Esophagus mucosa (tissue), 1 donor: ENCODE measurements at places on chromosomes 1 and 21. TPM values are rescaled to one million over a fixed set of nuclear protein-coding genes. Genes with fewer than 3 reads are reported as not detected.

GRCh38 chr1:48875552-48876329, 99.0 kb upstream of the BEND5 start:
- no peak for ATAC-seq

GRCh38 chr1:158149175-158149574, 31.5 kb upstream of the CD1D start:
- ATAC-seq = no peak

DNA sequence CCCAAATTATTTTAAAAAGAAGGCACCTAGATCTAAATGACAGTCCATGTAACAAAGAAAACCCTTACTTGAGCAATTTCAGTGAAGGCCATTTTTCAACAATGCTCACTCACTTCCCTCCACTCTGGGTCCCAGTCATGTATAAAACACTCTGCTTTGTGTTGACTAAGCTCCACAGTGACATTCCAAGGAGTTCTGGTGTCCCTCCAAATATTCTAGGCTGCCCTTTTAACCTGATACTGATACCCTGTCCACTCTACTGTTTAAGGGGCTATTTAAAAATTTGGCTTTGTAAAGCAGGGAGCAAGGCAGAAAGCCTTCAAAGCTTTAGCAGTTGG, 73.6 kb downstream of the GNG12 start:
- no peak for ATAC-seq

- no peak for ATAC-seq
Observed at GRCh38 chr1:37797750-37798345, 4.2 kb downstream of the MANEAL start.

DNA sequence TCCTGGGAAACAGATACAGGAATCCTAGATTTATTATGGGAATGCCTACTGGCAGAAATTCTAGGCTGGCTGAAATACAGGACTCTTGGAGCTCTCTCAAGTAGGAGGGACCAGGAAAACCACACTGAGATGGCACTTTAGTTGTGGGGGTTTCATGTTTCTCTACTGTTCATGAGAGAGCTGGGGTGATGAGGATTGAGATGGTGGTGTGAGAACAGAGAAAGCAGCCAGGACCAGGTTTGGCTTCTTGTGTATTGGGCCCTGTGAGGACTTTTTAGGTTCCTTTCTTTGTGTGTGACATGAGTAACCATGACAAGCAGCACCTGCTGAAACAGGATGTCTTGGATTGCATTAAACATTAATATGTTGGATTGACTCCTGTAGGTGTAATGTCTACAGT, 4.9 kb downstream of the ARID1A start:
- ATAC-seq = no peak

- ATAC-seq = no peak
Observed at GRCh38 chr1:232029315-232029714, 402.7 kb downstream of the DISC1 start.

The LRRC7 gene
- 0.08 TPM for total RNA-seq

DNA sequence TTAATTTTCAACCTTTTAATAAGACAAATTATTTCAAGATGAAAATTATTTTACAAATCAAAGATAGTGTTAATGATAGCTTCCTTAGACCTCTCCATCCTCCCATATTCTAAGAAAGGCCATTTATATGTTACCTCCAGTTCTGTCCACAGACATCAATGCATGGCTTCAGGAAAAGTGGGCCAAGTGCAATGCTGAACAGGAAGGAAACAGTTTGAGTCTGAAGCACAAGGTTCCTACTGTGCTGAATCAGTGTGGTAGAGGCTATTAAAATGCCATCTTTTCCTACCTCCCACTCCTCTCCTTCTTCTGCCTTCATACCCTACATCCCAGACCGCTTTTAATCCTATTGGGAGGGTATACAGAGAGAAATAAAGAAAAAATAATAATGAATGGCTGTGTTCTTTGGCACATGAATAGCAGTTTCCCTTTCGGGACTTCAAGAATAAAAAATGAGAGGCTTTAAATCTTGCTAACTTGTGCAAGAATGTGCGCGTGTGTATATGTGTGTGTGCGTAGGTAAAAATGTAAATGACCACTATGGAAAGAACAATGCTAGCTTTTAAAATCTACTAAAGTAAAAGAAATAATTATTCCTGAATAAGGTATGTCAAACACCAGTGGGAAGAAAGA, 62.6 kb upstream of the C1orf105 start:
- ATAC-seq = no peak
